Stimulated activated CD4-positive, alpha-beta T cell treated with anti-CD3 and anti-CD28 coated beads, TNF-alpha, amount 100 ng/mL, for 1 hour (primary cell): ENCODE measurements at places on chromosomes 2 and 18.

GRCh38 chr2:195477996-195478382 lies 179.0 kb upstream of the SLC39A10 start:
- no peak for DNase-seq

GRCh38 chr18:8031496-8031895 lies 464.4 kb downstream of the PTPRM start:
- DNase-seq = no peak

- no peak for DNase-seq
Observed at GRCh38 chr2:63591566-63592175, 2.9 kb downstream of the MDH1 start.

GRCh38 chr18:78406743-78407465 lies 572.7 kb upstream of the SALL3 start:
- no peak for DNase-seq

GRCh38 chr2:185796758-185797157 lies 58.2 kb downstream of the FSIP2 start:
- no peak for DNase-seq

GRCh38 chr2:85445316-85446295 lies 27.1 kb downstream of the SH2D6 start:
- DNase-seq = no peak

GRCh38 chr2:176793792-176794191 lies 418.8 kb upstream of the HNRNPA3 start:
- no peak for DNase-seq

- no peak for DNase-seq
Observed at GRCh38 chr18:55779691-55780585, 191.9 kb upstream of the TCF4 start.
